ENCODE measurements at places on chromosomes 11 and 22.

- DNase-seq: no peak
These were observed 20.9 kb upstream of the NTM start for GRCh38 chr11:131349368-131350086.

- no peak for DNase-seq
These were observed 2.3 kb downstream of the GAB2 start for GRCh38 chr11:78415338-78415737.

GRCh38 chr11:64351136-64351631, 7.8 kb upstream of the RPS6KA4 start:
- DNase-seq: no peak

- DNase-seq: no peak
These were observed 37.0 kb downstream of the GAB2 start for GRCh38 chr11:78380615-78381051.

DNA sequence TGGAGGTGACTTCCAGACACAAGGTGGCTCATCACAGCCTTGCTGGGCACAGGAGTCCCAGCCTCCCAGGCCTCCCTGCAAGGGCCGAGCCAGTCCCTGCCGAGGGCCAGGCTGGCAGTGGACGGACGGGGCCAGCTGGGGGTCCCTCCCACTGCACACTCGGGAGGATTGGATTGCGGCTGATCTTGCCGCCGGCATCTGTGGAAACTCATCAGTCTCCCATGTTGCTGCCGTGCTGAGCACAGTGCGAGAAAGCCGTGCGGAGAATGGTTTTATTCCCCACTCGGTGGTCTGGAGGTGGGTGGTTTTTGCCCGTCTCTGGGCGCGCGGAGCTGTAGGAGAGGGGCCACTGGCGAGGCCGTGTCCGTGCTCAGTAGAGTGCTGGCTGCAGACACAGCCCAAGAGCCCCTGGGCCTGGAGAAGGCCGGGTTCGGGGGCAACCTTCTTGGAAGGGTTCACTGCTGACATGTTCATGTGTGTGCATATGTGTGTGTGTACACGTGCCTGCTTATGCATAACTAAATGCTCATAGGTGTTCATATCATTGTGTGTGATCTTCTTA, 1246.4 kb downstream of the BRD1 start:
- no peak for DNase-seq

GRCh38 chr11:8239040-8239439, 24.6 kb downstream of the LMO1 start:
- no peak for DNase-seq

DNA sequence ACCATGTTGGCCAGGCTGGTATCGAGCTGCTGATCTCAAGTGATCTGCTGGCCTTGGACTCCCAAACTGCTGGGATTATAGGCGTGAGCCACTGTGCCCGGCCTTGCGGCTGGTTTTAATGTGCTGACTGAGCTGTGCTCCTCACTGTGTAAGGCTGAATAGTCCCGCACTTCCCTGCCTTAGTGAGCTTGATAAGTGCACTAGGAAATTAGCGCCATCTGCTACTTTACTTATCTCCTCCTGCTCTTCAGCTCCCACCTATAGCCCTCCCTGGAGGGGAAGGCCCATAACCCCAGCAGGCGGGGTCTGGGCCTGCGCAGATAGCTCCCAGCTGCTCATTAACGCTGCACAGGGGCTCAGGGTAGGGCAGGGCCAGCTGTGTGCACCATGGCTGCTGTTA, 49.4 kb downstream of the CLMP start:
- no peak for DNase-seq

DNA sequence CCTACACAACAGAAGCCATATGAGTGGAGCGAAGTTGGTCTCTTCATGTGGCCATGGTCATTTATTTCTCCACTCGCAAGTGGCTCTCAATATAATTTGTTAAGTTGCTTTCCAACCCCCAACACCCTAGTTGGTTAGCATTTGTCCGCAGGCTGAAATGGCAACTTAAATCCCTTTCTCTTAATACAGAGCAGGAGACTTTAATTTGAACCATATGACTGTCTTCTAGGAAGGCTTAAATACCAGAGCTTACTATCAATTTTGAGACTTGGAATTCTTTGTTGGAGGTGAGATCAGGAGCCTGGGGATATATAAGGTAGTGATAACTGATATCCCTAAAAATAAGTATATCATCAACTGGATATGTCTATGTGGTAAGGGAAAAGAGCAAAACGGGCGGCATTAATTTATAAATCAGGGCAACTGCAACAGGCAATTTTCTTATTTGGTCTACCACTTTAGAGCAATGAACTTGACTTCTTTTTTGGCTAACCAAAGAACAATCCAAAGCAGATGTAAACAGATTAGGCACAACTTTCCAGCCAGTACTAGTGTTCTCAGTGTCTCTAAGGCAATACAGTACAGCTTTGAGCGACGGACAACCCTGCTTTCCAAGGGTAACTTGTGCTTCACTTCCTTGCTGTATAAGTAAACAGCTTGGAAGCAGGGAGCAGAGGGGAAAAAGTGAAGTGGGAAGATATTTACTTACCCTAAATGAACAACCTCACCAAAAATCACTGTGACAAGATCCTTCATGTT, 74.7 kb upstream of the APOA1 start:
- no peak for DNase-seq

- DNase-seq: no peak
These were observed 58.1 kb upstream of the CEP295 start for GRCh38 chr11:93603225-93604007.

DNA sequence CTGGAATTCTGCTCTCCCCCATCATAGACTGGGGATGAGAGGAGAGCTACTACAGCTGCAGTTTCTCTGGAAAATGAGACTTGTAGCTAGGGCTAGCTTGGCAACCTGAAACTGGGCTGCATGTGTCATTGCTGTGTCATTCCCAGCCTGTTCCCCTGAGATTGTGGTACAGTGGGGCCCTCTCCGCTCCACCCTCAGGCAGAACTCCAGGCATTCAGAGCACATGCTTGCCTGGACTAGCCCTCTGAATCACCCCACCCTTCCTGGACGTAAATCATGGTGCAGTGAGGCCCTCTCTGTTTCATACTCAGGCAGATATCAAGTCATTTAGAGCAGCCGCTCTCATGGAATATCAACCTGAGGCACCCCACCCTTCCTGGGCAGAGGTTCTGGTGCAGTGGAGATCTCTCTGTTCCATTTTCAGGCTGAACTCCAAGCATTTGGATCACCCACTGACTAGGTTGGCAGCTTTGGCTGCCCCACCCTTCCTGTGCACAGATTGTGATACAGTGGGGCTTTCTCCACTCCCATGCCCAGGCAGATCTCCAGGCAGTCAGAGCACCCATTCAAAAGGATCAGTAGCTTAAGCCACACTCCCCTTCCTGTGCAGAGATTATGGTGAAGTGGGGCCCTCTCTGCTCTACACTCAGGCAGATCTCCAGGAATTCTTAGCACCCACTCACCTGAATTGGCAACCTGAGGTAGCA, 274.4 kb downstream of the C11orf87 start:
- no peak for DNase-seq
